ENCODE measurements at places on chromosomes 3 and 15. TPM values are rescaled to one million over a fixed set of nuclear protein-coding genes. Genes with fewer than 3 reads are reported as not detected.

The LDHAL6B gene
- total RNA-seq = not detected

The PLSCR5 gene
- total RNA-seq = not detected

The GOLGA6A gene
- not detected for total RNA-seq

The SLC28A2 gene
- total RNA-seq = 0.83 TPM

The KNG1 gene
- total RNA-seq = not detected

The FES gene
- total RNA-seq = 14.4 TPM

The CCNB2 gene
- 7.5 TPM for total RNA-seq

The CFAP44 gene
- total RNA-seq = 12.4 TPM

The CYP1A2 gene
- not detected for total RNA-seq

The ALAS1 gene
- total RNA-seq = 87.9 TPM

The GATA2 gene
- total RNA-seq = 9.9 TPM

The PLXNA1 gene
- 54.5 TPM for total RNA-seq

The RPUSD2 gene
- total RNA-seq = 21.5 TPM

The MESP2 gene
- not detected for total RNA-seq

Data from Peyer's patch (tissue), 4 donors.